ENCODE measurements at places on chromosomes 3 and 15.

DNA sequence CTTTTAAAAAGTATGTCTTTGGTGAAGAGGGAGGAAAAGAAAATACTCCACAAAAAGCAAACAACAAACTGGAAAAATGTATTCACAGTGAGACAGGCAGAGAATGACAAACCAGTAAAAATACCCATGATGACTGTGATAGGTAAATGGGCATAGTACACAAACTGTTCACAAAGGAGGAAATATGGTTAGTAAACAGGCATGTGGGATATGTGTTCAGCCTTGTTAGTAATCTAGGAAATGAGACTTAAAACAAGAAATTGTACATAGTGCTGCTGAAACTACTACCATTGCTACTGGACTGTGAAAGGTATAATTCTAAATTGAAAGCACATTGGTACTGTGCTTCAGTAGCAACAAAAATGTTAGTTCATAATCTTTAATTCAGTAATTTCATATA, 50.1 kb downstream of the UBE2E2 start:
- no peak for DNase-seq

- DNase-seq, result no peak
These were observed 5.1 kb downstream of the TTC23 start for GRCh38 chr15:99244306-99244705.

- no peak for DNase-seq
These were observed 53.2 kb upstream of the IGSF11 start for GRCh38 chr3:119087799-119088198.

DNA sequence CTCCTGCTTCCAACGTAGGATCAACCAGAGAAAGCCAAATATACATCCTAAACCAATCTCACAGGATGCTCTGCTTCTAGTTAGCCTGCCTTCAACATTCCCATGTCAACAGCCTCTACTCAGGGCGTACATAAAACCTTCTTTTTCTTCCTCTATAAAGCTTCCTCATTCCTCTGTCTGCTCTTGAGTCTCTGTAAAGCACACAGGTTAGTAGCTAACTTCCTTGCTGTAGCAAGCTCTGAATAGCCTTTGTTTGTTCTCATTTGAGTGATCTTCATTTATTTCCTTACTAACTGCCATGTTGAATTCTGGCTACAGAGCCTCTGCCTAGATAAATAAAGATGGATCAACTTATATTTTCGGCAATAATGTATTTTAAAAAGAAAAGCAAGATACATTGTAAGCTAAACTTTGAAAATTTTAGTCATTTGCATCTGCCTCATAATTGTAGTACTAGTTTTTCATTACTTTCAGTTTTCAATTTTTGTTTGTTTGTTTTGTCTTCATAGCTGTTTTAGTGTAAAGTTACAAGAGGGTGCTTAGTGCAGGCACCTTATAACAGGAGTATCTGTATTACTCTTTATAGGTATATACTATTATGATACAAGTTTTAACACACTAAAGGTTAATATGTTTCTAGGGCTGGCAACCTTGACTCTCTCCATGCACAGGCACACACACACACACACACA, 498.2 kb downstream of the PYDC2 start:
- no peak for DNase-seq

DNA sequence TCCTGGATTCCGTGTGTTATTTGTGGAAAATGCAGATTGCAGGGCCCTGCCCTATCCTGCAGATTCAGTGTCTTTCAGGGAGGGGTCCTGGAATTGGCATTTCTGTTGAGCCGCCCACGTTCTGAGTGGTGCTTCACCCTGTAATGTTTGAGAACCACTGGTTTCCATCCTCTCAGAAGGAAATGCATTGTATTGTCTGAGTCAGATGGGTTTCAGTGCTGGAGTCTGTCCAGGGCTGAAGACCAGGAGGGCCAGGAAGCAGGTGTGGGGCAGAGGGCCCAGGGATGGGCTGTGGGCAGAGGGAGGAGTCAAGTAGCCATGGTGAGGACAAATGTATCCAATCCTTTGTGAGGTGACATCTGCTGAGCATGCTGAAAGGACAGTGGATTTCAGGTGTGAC, 123.8 kb downstream of the SV2B start:
- DNase-seq, result no peak

- DNase-seq, result no peak
These were observed 157.9 kb downstream of the OSBPL10 start for GRCh38 chr3:31823184-31823583.

DNA sequence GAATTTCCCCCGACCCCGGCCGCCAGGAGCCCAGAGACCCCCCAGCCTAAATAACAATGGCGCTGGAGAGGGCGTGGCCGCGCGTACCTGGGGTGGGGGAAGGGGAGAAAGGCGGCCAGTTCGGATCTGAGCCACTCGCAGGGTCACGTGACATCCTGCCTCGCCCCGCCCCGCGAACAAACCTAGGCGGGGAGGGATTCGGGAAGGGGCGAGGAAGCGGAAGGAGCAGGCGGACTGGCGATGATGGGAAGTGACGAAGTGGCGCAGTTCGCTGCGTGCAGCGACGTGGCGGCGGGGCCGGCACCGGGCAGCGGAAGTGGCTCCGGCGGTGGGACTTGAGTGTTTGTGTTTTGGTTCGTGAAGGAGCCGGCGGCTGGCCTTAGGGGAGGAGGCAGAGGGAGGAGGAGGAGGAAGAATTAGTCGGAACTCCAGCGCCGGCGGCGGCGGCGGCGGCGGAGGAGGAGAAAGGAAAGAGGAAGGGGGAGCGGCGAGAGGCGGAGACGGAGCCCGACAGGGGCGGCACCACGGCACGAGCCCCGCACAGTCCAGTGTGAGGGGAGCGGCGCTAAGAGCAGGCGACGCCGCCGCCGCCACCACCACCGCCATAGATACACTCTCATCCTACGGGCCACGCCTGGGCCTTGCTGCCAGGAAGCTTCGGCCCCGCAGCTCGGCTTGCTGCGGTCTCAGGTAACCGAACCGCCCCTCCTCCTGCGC, at the start of gene RAB5A:
RAB5A (plus strand) TSS at position 266 of the 717 bp plus-strand sequence. CDS start 3,802 bp downstream, outside the sequence.
- DNase-seq, result peak; percentile 99

GRCh38 chr15:62726461-62726860, 316.1 kb upstream of the TPM1 start:
- DNase-seq, result no peak

GRCh38 chr3:98482717-98483482, 14.6 kb upstream of the OR5K2 start:
- DNase-seq, result no peak

DNA sequence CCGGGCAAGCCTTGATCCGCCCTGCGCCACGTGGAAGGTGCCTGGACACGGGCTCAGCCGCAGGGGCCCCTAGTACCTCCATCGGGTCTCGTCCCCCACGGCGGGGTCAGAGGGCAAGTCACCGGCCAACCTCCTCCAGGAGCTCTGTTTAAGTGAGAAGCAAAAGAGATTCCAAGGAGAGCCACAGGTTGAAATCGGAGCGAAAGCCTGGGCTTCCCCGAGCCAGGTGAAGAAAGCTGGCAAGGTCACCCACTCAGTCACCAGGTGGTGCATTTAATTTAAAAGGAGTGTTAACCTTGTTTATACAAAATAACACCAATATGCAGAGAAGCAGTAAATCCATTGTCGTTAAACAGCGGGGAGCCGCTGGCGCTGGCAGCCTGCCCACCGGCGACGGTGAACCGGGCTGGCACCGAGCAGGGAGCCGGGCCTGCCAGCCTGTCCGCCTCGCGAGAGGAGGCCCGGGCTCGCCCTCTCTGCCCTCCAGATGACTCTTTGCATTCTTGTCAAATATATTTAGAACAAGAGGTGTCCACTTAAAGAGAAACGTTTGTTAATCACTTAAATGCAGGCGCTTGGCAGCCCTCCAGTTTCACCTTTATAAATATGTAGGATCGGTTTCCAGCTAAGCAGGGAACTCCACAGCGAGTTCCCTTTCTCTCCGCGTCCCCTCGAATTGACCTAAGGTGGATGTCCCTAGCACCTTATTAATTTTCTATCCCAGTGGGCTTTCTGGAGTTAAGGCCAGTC, 277.3 kb upstream of the NR2F2 start:
- no peak for DNase-seq

DNA sequence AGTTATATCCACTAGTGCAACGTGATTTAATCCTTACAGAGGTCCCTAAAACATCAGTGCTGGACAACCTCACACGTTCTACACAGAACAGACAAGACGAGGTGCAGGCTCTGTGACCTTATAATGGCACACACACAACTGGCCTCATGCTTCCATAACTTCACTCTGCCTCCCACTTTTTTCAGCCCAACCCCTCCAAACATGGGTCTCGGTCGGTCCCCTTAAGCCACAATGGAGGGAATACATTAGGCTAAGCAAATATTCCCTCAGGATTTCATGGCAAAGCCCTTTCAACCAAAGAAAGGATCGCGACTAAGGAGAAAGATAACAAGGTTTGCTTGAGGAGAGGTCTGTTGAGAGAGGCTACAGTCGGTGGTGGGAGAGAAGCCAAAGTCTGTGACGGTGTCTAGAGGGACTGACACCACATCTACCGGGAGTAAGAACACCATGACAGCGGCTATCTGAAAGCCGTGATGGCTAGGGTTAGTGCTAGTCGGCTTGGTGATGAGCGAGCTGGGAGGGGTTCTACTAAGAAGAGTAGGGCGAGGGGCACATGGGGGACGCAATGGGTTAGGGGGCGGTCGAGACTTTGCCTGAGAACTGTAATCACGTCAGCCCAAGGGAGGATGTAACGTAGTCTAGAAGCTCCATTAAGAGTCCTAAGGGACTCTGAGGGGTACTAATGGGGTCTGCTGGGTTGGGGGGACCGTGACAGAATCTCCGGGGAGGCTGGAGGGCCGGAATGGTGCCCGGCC, 1.0 kb downstream of the MYO9A start:
- DNase-seq, result no peak

DNA sequence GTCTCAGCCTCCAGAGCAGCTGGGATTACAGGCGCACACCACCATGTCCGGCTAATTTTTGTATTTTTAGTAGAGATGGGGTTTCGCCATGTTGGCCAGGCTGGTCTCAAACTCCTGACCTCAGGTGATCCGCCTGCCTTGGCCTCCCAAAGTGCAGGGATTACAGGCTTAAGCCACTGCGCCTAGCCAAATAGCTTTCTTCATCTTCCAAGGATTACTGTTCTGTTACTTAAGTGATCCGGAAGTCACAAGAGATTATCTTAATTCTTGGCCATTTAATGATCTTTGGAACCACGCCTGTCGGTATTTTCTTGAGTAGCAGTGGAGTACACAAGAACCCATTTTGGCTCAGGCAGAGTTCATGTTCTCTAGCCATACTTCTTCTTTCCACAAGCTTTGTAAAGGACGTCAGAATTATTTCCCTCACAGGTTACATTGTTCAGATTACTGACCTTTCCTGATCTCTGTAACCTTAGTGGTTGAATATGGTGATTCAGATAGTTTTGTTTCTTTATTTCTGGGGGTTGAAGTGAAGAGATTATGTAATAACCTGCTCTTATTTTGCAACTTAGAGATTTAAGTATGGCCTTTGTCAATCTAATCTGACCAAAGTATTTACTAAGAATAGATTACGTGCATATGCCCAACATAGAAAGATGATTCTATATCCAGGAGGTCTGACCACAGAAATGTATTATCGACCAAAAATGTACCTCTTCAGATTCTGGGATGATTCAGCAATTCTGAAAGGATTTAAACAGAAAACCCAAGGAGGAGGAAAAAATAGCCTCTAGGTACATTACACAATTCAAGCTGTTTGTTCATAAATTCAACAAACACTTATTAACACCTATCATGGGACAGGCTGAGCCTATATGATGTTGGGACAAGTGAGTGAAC, 132.2 kb downstream of the GREM1 start:
- no peak for DNase-seq
